ENCODE measurements at places on chromosomes 13 and 19.

GRCh38 chr13:100636004-100636403, 38.6 kb downstream of the TMTC4 start:
- DNase-seq = no peak

DNA sequence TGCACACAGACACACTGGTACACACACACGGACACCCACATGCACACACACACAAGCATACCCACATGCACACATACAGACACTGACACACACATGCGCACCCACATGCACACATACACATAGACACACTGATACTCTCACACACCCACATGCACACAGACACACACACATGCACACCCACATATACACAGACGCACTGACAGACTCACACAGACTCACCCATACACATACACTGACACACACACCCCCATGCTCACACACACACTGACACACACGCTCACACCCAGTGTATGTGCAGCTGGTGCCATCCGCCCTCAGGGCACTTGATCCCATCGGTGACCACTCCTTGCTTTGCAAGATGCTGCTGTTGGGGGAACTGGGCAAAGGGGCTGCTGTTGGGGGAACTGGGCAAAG, 9.7 kb upstream of the RASA3 start:
- no peak for DNase-seq

GRCh38 chr13:71621174-71622124, 245.6 kb downstream of the DACH1 start:
- no peak for DNase-seq

- DNase-seq = no peak
Observed at GRCh38 chr13:110872768-110873638, 41.9 kb downstream of the ANKRD10 start.

- peak; percentile 50 for DNase-seq
Observed at GRCh38 chr19:49793561-49793840, 19.6 kb downstream of the FUZ start.

- DNase-seq = no peak
Observed at GRCh38 chr19:2394442-2395292, 32.7 kb downstream of the TIMM13 start.

DNA sequence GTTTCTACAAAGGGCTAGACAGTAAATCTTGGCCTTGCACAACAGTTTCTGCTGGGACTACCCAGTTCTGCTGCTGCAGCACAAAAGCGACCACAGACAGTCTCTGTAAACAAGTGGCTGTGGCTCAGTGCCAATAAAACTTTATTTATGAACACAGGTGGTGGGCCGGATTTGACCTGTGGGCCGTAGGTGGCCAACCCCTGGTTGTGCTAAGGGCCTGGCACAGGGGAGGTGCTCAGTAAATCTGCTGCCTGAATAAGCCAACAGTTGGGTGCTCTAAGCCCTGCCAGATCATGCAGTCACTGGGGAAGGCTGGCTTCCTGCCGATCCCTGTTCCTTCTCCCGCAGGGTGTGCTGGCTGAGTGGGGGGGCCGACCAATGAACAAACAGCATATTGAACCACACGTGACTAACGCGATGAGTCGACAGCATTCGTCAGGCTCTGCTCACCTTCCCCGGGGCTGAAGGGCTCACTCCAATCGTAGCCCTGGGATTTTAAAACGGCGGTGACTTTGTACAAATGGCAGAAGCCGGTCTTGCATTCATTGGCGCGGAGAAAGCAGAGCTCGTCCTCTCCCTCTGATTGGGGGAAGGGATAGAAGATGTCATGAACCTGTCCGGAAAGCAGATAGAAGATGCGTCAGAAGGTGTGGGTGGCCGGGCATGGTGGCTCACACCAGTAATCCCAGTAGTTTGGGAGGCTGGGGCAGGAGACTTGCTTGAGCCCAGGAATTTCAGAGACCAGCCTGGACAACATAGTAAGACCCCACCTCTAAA, 24.3 kb upstream of the MYDGF start:
- DNase-seq = no peak
